ENCODE measurements at places on chromosomes 7 and 10.

DNA sequence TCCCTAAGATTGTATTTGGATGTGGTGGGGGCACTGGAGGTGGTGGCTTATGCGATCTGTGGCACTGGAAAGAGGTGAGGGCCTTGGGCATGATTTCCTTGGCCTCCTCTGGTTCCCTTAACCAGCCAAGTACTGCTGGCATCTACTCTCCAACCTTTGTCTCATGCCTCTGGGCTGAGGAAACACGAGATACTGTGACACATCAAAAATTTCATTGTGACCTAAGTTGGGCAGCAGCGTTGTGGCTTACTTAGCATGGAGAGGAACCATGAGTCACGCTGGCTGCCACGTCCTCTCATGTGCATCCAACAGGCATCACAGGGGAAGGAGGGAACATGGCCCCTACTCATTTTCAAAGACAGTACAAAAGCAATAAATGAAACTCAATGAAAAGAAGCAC is 29.7 kb upstream of the GSDME start:
- H3K4me1 ChIP-seq, result no peaks in the 10 kb centered on the region
- DNase-seq, result no peak
- peaks cover 4% of the 10 kb centered on the region for H3K36me3 ChIP-seq
- H3K4me3 ChIP-seq, result no peak overlapping the region

DNA sequence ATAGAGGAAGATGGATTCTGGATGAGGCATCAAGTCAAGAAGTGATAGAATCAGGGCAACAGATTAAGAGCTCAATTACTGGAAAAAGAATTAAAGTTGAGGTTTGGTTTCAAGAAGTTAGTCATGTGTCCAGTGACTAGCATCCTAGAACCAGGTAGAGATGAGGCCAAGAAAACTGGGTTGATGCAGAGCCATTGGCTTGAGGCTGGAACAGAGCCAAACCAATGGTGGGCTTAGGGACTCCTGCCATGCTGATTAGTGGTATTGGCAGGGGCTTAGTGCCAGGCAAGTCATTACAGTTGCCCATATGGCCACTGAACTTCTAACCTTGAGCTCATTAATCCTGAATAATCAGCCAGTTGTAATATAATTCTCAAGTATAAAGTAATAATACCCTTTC is 18.5 kb downstream of the ZNF277 start:
- H3K4me3 ChIP-seq, result no peak overlapping the region
- no peak overlapping the region for H3K27ac ChIP-seq
- peaks cover 1% of the 10 kb centered on the region for H3K36me3 ChIP-seq
- H3K27me3 ChIP-seq, result no peaks in the 10 kb centered on the region
- peaks cover 61% of the 10 kb centered on the region for H3K4me1 ChIP-seq

DNA sequence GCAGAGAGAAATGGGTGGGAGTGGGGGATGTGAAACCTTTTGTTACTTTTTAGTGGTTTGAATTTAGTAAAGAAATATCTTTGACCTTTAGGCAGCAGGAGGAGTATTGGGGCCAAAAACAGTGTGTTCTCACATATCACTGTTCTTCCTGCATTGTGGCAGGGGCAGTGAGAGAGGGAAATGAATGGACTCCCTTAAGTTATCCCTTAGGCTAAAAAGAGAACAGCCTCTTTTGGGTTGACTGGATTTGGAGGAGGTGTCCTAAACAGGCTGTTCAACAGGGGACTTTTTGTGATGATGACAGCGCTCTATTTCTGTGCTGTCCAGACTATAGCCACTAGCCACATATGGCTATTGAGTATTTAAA is 22.3 kb downstream of the ZNF775 start:
- H3K27ac ChIP-seq, result no peak overlapping the region
- no peak for DNase-seq
- H3K4me3 ChIP-seq, result no peak overlapping the region

DNA sequence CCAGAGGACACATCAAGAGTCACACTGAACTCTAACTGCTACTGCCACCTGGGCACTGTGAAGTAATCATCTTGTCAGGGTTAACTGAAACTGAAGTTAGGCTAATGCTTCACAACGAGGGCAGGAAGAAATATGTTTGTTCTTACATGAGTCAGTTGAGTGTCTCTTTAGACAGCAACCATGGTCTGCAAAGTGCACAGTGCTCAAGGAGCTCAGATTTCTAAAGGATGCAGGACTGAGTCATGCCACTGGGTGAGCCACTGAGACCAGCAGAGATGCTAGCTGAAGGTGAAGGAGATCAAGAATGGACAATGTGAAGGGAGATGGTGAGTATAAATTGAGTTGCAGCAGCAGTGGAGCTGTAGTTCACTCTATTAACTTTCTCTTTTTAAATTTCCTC is 76.0 kb upstream of the CTTNBP2 start:
- no peaks in the 10 kb centered on the region for H3K4me1 ChIP-seq
- H3K36me3 ChIP-seq, result peaks cover 1% of the 10 kb centered on the region
- H3K4me3 ChIP-seq, result no peak overlapping the region
- no peaks in the 10 kb centered on the region for H3K27me3 ChIP-seq
- H3K27ac ChIP-seq, result no peak overlapping the region

DNA sequence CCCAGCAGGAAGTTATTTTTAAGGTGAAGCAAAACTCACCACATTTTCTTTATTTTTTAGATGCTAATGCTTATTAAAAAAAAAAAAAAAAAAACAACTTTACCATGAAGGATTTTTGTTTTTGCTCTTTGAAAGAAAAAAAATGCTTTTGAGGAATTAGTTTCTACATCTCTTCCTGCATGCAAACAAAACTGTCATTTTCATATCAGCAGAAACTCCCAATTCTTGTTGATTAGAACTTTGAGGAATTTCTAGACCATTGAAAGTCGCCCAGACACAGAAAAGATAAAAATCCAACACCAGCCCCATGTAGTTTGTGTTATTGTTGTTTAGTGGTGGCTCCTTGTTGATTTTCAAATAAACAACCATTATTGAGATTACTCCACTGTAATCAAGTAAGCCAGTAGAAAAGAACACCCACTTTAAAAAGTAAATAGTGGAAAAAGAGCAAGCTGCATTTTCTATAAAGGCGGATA is 14.3 kb downstream of the SKIDA1 start:
- H3K4me1 ChIP-seq, result peaks cover 5% of the 10 kb centered on the region
- no peaks in the 10 kb centered on the region for H3K36me3 ChIP-seq
- no peak for DNase-seq

DNA sequence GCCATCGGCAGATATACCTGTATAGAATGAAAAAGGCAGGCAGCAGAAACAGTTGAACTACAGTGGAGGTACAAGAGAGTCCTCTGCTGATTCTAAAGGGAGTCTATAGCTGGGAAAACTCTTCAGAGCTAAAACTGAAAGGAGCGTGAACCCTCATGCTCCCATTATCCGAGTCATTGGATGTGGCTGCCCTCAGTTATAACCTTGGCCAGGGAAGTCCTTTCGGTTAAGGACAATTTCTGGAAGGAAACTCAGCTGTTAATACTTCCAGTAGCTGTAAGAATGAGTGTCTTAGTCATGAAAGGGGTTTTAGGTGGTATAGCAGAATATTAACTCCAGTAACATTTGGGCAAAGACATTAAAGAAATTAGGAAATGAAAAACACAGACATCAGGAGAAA is 14.6 kb upstream of the GNAT3 start:
- H3K36me3 ChIP-seq, result no peaks in the 10 kb centered on the region
- DNase-seq, result no peak
- H3K4me3 ChIP-seq, result no peak overlapping the region
- no peaks in the 10 kb centered on the region for H3K27me3 ChIP-seq

DNA sequence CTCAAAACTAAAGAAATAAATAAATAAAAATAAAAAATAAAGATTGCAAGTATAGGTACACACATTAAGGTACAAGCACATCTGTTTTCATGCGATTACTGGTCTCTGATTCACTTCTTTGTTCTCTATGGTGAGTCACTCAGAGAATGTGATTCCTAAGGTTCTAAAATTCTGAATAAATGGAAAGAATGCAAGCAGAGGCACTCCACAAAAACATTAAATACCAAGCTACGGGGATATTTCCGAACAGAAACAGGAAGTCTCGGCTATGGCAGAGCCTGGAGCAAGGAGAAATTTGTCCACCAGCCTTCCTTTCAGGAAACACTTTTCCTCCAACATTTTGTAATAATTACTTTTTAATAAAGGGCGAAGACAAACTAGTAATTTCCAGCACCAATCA is 1.4 kb downstream of the VOPP1 start:
- no peaks in the 10 kb centered on the region for H3K27me3 ChIP-seq
- no peak for DNase-seq
- H3K4me3 ChIP-seq, result peak overlapping the region; percentile 87
- H3K36me3 ChIP-seq, result peaks cover 27% of the 10 kb centered on the region
- H3K27ac ChIP-seq, result peak overlapping the region; percentile 86

- H3K4me3 ChIP-seq, result peak overlapping the region; percentile 63
- H3K4me1 ChIP-seq, result peaks cover 7% of the 10 kb centered on the region
- H3K27me3 ChIP-seq, result peaks cover 11% of the 10 kb centered on the region
- DNase-seq, result no peak
- H3K36me3 ChIP-seq, result peaks cover 3% of the 10 kb centered on the region
- no peak overlapping the region for H3K27ac ChIP-seq
Observed at GRCh38 chr10:132847856-132848255, 61.9 kb upstream of the NKX6-2 start.

DNA sequence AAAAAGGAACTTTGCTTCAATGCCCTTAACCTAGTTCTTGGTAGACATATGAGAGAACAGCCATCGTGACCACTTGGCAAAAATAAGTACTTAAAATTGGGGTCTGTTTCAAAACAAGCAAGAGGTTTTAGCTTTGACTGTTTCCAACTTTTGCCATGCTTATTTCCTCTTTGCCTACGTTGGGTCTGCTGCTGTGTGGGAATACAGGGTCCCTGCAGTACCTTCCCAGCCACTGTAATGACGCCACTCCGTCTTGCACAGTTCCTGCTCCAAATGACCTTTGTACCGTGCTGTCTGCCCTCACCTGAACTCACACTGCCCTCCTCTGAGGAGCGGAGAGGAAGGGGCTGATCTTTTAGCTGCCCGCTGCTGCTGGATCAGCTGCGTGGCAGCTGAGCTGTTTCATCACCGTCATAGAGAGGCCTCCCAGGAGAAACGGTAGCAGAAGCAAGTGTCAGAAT is 133.1 kb downstream of the MAPK8 start:
- DNase-seq, result no peak
- H3K4me1 ChIP-seq, result no peaks in the 10 kb centered on the region
- H3K4me3 ChIP-seq, result no peak overlapping the region
- peaks cover 2% of the 10 kb centered on the region for H3K36me3 ChIP-seq
- H3K27ac ChIP-seq, result no peak overlapping the region

DNA sequence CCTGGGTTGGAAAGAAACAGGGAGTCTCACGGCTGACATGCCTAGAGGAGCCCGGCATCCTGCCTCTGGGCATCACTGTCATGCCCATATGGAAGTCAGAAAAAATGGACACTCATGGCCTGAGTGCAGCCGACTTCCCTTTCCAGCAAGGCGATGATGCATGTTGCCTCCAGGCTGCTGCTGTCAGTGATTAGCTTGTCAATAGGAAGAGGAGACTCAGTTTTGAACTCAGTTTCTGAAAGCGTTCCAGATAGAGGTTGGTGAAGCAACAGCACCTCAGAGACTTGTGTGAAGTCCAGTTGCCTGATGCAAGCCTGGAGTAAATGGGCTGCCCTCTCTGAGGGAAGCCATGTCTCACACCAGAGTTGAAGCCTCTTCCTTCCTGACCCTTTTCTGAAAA is 148.4 kb downstream of the TPST1 start:
- peaks cover 51% of the 10 kb centered on the region for H3K27me3 ChIP-seq
- no peaks in the 10 kb centered on the region for H3K36me3 ChIP-seq
- no peaks in the 10 kb centered on the region for H3K4me1 ChIP-seq
- no peak overlapping the region for H3K4me3 ChIP-seq

DNA sequence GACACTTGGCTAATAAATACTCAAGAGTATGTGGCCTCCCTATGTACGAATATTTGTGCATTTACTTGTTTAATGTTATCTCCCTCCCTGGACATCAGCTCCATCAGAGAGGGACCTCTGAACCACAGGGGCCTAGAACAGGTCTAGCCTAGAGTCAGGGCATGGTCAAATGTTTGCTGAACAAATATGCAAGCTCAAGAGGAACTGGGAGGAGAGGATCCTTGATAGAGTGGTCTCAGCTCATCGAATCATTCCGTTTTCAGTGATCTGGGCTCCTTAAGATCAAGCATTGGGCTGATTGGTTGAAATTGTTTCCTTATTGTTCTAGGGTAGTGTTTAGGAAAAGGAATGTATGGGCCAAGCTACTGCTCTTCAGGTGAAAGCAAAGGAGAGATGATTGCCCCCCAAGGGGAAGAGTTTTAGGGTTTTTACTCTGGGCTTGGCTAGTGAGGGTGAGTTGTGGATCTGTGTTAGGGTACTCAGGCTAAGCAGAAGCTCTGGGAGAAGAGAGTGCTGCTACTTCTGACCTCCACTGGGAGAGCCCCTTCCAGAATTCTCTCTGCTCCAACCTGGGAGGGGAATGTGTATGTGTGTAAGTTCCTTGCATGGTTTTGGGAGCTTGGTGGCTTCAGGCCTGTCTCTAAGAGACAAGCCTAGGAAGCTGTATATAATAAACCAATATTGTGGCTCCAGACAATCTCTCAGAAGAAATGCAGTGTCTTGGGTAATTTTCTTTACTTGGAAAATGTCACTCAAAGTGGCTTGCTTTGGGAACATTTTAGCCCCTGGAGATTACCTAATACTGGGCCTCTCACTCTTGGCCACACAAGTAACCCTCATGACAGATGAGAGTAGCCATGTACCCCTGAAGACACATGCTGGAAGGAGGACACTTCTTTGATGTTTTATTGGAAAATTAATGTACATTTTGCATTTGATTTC is 110.0 kb downstream of the EMX2 start:
- no peaks in the 10 kb centered on the region for H3K4me1 ChIP-seq
- no peak for DNase-seq
- no peak overlapping the region for H3K27ac ChIP-seq
- H3K4me3 ChIP-seq, result no peak overlapping the region

DNA sequence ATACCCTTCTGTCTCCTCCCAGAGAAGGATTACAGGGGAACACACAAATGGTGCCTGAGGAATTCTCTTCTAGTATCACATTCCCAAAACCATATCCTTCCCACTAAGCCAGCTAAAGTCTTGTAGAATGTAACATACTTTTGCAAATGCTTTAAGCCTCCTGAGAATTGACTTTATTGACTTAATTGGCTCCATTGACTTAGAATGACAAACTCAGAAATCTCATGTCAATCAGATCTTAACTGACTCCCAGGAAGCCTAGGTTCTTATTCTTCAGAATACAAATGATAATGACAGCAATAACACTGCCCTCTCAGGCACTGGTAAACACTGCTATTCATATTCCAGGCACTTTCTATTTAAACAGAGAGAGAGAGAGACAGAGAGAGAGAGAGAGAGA is 356.9 kb upstream of the PRKCQ start:
- no peak overlapping the region for H3K27ac ChIP-seq
- H3K27me3 ChIP-seq, result no peaks in the 10 kb centered on the region
- no peak for DNase-seq
- no peak overlapping the region for H3K4me3 ChIP-seq
- peaks cover 5% of the 10 kb centered on the region for H3K4me1 ChIP-seq

- H3K4me3 ChIP-seq, result peak overlapping the region; percentile 98
- DNase-seq, result no peak
- H3K27me3 ChIP-seq, result peaks cover 17% of the 10 kb centered on the region
- H3K36me3 ChIP-seq, result peaks cover 10% of the 10 kb centered on the region
- H3K4me1 ChIP-seq, result peaks cover 30% of the 10 kb centered on the region
Observed at GRCh38 chr10:110568055-110568735, 700 bp downstream of the SMC3 start.
